ENCODE measurements at places on chromosomes 12 and 14. TPM values are rescaled to one million over a fixed set of nuclear protein-coding genes. Genes with fewer than 3 reads are reported as not detected.
A peak's percentile ranks its signal among the peaks of the same experiment; 100 is the strongest.

DNA sequence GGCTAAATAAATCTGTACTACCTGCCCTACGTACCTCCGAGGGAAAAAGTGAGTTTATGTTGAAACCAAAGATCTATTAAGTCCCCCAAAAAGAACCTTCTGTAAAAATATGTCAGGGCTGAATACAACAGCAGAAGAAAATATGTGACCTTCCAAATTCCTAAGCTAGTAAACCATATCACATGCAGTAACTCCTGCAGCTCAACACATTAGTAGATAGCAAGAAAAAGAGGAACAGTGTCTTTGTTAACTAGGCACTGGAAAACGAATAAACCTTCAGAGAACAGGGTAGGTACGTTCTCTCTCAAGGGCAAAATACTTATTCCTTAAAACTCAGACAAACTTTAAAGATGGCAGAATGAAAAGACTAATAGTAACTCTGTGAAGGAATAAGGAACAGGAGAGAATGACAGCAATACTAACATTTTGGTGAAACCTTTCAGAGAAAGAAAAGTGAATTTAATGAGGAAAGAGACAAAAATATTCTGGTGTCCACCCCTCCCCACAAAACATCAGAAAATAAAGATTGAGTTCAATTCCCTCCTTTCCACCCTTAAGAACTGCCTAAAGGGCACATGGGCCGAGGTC, 18.0 kb downstream of the CBX5 start:
- DNase-seq, result no peak

INHBC gene
- 0.18 TPM for total RNA-seq

GRCh38 chr12:21545557-21545956, 19.5 kb downstream of the SPX start:
- no peak for DNase-seq

NUBPL gene
- total RNA-seq, result 9.7 TPM

PAX9 gene
- total RNA-seq, result 3.8 TPM

DNA sequence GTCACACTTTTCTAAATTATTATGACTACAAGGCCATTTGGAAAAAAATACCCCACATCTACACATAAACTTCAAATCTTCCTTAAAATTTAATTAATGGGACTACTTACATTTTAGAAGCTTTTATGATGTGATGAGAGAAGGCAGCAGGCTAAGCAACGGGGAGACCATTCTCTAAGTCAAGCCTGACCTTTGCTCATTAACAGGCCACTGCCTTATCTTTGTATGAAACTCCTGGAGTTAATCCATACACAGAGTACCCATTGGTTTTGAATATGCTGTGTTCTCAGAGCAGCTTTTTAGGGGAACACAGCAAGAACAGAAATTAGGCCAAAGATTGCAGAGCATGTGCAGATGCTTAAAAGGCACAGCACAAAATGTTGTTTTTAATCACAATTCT, 35.5 kb upstream of the LRIG3 start:
- no peak for DNase-seq

DLGAP5 gene
- total RNA-seq, result 67.7 TPM

DNA sequence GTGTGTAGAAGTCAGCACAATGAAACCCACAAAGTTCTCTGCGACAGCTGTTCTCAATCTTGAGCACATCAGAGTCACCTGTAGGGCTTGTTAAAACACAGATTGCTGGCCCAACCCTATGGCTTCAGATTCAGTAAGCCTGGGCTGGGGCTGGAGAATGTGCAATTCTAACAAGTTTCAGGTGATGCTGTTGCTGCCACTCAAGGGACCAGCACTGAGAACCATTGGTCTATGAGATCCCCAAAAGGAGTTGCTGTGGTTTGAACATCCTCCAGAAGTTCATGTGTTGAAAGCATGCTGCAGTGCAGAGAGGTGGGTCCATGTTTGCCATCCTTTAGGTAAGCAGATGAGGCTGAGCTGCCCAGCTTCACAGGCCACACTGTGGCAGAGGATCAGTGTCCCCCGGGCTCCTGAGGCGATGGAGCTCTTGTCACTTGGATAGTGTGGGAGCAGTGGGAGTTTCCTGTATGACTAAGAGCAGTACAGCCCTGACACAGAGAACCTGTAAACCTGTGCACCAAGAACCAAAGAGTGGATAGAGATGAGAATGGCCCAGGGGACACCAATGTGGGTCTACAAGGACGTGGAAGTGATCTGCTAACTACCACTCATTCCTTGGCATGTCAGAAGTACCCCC, 8.0 kb upstream of the RTRAF start:
- DNase-seq, result no peak

GRCh38 chr12:60421741-60422140, 825.9 kb downstream of the SLC16A7 start:
- DNase-seq, result no peak

CEBPE gene
- total RNA-seq, result not detected

GRCh38 chr12:116299665-116300328, 22.3 kb upstream of the MED13L start:
- no peak for DNase-seq

DNA sequence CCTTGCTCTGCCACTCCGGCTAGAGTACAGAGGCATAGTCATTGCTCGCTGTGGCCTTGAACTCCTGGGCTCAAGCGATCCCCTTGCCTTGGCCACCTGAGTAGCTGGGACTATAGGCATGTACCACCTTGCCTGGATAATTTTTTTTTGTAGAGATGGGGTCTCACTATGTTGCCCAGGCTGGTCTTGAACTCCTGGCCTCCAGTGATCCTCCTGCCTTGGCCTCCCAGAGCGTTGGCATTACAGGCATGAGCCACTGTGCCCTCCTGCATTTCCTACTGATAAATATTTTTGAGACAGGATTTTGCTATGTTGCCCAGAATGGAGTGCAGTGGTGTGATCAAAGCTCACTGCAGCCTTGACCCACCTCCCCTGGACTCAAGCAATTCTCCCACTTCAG, 9.4 kb downstream of the EMG1 start:
- DNase-seq, result no peak

GRCh38 chr14:68563251-68564131, 229.4 kb downstream of the ZFP36L1 start:
- no peak for DNase-seq

- no peak for DNase-seq
Measured at GRCh38 chr14:67962215-67962644, 142.7 kb downstream of the RAD51B start.

COQ6 gene
- total RNA-seq, result 19.6 TPM

DNA sequence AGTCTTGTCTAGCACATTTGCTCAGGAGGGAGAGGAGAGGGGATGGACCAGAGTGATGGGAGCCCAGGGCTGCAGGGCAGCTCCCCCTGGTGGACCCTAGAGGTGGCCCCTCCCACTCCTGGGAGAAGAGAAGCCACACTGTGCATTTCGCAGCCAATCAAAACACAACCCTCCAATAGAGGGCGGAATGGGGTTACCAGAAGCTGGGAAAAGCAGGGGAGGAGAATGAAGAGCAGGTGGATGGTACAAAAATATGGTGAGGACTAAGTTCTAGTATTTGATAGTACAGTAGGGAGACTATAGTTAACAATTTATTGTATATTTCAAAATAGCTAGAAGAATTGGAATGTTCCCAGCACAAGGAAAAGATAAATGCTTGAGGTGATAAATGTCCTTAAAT, 23.6 kb downstream of the VASH1 start:
- peak; percentile 60 for DNase-seq

GRCh38 chr12:196436-196835, 17.5 kb downstream of the SLC6A12 start:
- no peak for DNase-seq

DNA sequence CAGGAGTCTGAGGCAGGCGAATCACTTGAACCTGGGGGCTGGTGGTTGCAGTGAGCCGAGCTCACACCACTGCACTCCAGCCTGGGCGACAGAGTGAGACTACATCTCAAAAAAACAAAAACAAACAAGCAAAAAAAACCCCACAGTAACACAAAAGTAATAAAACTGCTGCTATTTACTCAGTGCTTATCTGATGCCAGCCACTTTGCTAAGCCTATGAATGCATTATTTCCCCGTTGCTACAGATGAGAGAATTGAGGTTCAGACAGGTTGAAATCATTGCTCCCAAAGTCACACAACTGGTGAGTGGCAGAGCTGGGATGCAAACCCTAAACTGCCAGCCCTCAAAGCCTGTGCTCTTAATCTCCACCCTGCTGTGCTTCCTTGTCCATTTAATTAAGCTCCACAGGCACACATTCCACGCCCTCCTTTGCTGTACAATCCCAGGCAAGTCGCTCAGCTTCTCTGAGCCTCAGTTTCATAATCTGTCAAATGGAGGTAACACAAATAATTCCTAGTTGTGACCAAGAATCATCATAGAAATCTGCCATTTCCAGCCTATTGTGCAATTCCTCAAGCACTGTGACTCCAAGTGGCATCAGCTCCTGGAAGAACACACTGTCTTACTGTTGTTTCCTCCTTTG, 5.7 kb upstream of the OAS3 start:
- DNase-seq, result no peak

HECTD1 gene
- 140 TPM for total RNA-seq

DNA sequence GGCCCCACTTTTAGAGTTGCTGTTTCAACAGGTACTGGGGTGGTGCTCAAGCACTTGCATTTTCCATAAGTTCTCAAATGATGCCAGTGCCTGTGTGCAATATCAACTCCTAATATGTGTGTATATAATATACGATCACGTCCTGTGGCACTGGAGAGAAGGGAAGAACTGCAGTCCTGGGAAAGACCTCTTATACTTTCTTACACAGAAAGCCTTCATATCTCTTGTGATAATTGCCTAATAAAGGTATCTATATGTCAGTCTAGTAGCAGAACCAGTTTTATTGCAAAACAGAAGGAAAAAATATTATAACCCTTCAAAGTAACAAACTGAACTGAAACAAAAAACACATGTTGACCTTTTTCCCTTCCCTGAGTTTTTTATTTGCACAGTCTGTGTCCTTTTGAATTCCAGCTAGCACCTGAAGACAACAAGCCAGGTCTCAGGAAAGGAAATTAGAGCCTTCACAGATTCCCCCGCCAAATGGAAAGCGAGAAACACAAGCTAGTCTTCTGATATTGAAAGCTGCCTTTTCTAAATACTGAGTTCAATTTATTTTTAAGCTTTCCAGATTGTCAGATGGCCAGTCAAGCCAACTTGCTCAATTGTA, 44.4 kb downstream of the IGF1 start:
- no peak for DNase-seq

SLC7A7 gene
- 0.09 TPM for total RNA-seq

ASCL1 gene
- total RNA-seq, result not detected

- no peak for DNase-seq
Measured at GRCh38 chr14:74952697-74953484, 2.5 kb downstream of the PGF start.

CEP83 gene
- total RNA-seq, result 15.7 TPM

DNA sequence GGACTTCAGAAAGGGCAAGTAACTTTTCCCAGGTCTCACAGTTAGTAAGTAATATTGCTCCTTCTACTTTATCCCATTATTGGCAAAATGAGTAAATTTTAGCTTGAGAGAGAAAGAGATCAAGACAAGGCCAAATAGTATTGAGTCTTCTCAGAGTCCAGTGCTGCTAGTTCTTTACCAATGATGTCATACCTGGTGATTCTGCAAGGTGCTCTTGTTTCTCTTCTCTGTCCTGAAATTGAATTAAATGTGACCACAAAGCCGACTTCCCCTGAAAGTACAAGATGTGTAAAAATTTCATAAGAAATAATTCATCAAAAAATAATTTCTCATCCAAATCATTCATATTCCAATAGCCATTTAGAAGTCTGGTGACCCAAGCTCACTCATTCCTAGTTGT, 97.5 kb upstream of the SINHCAF start:
- DNase-seq, result no peak
